CD4-positive, alpha-beta T cell treated with Interleukin-10 for 1 hour (primary cell): ENCODE measurements at places on chromosomes 5 and 9.

DNA sequence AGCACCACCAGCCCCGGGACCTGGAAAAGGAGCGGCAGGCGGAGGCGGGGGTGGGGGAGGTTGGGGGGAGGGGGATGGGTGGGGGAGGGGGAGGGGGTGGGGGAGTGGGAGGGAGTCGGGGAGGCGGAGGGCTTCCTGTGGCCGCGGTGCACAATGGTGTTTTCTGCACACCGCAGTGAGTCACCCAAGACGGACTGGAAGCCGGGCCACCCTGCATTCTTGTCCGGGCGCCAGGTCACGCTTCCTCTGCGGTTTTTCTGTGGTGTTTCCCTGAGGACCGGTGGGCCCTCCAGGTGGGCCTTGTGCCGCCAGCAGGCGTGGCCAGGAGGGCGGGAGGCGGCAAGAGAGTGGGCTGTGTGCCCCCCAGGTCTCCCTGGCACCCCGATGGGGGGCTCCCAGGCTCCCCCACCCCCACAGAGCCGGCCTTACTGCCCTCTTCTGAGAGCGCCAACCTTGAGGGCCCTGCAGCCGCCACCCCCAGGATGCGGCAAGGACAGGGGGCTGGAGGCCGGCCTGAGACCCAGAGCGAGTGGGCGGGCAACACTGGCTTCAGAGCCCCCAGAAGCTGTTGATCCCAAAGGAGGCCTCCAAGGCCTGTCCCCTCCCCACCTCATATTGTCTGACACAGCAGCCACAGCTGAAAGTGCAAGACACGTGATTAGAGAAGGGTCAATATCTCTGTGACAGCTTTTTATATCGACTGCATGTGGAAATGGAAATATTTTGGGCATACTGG lies 11.1 kb downstream of the EXD3 start:
- peak; percentile 41 for DNase-seq

- DNase-seq, result no peak
Observed at GRCh38 chr5:131067636-131068035, 97.4 kb downstream of the HINT1 start.

DNA sequence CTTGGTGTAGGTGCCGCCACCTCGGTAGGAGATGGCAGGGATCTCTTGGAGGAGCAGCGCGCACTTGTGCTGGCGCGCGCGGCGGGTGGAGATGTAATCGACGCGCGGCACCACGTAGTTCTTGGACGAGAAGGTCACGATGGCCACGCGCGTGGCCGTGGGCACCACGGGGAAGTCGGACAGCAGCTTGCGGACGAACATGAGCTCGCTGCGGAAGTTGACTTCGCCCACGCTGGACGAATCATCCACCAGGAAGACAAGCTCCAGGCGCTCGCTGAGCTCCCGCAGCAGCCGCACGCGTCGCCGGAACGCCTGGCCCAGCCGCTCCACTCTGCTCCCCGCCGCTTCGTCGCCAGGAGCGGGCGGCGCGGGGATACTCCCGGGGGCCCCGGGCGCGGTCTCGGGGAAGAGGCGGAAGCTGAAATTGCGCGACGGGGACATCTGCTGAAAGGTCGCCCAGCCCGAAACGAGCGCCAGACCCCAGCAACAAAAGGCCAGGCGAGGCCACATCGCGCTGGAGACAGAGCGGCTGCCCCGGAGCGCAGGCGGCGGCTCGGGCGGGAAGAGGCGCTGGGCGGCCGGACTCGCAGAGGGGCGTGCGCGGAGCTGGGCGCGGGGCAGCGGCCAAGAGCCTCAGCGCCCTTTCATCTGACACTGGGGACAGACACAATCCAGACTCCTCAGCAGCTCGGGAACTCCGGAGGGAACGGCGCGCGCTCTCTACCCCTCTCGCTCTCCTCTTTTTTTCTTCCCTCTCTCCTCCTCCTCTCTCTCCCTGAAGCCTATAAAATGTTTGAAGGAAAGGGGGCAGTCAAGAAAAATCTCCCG lies at the start of gene SVEP1:
Gene SVEP1, minus strand, starts transcription at position 708 of the 828 bp plus-strand sequence. Its CDS starts 198 bp downstream, at position 510.
- DNase-seq, result no peak

DNA sequence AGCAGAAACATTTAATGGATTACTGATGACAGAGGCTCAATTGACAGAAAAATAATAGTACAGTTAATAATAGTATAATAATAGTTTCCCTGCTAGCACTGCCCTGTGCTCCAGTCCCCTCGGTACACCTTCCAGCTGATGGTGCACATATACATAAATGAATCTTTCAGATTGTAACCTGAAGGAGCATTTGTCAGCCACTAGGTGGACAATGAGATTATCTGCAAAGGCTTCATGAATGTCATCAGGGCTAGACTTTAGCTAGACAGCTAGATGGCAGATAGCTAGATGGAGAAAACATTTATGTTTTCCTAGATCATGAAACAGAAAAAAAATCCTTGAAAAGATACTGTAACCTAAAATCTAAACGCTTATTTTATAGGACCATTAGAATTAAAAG lies 304.4 kb upstream of the SMC2 start:
- DNase-seq, result no peak

GRCh38 chr9:86652736-86653135 lies 294.6 kb downstream of the GAS1 start:
- no peak for DNase-seq

- DNase-seq, result no peak
Observed at GRCh38 chr5:154254896-154255295, 64.4 kb downstream of the GALNT10 start.

GRCh38 chr5:118552146-118552545 lies 436.2 kb downstream of the DTWD2 start:
- no peak for DNase-seq

GRCh38 chr5:81759632-81760005 lies 8.7 kb upstream of the SSBP2 start:
- no peak for DNase-seq

- DNase-seq, result no peak
Observed at GRCh38 chr9:132249123-132249522, 87.3 kb downstream of the NTNG2 start.

DNA sequence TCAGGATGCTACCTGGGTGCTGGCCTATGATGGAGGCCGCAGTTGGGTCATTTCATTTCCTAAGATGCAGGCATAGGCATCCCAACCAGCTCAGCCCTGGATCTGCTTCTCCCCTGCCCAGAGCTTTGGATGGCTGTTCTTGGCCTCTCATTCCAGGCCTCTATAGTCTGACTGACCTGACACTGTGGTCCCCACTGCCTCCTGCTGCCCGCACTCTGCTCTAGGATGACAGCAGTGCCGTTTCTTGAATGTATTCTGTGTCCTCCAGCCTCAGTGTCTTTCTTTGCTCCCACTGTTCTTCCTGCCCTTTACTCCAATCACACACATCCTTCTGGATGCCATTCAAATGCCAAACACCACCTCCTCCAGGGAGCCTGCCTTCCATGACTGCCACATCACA lies 235.7 kb downstream of the HSPA4 start:
- DNase-seq, result peak; percentile 40

- no peak for DNase-seq
Observed at GRCh38 chr5:119054101-119054500, 16.8 kb upstream of the DMXL1 start.

DNA sequence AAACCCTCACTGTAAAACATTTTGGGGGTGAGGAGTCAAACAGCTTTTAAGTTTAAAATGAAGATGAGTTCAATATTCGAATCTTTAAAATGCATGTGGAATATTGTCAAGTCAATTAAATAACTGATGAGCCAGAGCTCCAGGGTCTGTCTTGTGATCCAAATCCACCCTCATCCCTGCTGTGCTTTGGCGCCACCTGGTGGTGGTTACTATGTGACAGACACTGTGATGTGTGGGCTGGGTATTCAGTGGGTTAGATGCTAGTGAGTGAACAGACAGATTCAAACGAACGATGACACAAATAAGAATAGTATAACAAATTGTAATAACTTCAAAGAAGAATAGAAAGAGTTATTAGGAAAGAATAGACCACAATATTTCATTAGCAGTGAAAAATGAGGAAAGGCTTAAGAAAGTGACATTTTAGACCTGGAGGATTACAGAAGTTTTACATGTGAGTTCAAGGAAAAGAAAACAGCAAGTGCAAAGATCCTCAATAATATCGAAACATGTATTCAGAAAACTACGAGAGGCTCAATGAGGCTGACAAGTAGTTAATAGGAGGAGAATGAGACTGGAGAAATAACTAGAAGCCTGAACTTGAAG lies 51.4 kb upstream of the CHSY3 start:
- DNase-seq, result peak; percentile 53

DNA sequence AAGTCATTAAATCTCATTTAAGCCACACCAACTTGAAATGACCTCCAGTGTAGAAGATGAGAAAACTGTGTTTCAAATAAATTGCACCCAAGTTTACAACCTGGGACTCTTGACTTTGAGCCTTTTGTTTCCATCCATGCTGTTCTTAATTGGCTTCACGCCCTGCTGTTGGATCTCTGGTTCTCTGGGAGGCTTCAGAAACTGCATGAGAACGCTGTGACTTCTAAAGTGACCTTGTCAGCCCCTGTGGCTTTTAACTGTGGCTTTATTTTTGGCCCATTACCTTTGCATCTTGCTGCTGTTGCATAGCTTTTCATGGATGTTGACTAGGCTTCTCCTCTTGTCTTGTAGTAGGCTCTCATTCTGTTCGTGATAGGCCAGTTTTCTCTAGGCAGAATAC lies 29.3 kb downstream of the TNFAIP8 start:
- DNase-seq, result no peak

DNA sequence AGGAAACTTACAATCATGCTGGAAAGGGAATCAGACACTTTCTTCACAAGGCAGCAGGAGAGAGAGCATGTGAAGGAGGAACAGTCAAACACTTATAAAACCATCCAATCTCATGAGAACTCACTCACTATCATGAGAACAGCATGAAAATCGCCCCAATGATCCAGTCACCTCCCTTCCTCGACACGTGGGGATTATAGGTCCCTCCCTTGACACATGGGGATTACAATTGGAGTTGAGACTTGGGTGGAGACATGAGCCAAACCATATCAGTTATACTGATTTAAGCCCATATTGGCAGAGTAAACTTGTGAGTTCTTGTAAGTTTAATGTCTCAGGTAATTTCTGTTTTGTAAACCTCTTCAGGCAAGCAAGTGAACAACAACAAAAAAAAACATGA lies 70.8 kb downstream of the ERAP1 start:
- DNase-seq, result no peak

DNA sequence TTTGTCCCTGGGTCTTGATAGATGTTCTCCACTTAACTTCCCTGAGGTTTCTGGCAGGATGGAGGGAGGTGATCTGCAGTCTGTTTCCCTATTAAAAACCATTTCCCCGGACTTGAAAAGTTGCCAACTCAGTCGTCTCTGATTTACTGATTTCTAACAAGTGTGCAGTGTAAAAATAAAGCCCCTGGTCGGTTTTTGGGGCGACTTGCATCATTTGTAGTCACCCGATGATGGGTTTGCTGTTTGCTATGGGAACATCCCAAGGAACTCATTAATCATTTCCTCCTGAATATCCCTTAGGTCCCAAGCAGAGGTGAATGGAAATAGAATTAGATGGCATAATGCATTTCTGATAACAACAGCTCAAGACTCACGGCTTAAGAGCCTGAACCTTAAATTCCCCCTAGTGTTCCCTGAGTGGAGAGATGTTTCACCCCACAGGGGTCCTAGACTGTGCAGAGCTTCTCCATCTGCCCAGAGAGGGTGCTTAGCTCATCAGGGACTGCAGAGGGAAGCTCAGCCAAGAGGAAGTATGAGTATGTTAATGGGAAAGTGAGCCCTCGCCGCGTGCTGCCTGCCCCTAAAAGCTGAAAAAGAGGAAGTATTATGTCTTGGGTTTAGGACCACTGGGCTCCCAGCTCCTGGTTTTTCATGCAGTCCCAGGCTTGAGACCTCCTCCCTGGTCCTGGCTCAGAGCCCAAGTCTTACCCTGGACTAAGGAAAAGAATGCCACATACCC lies 115.1 kb upstream of the DAP start:
- no peak for DNase-seq

GRCh38 chr5:93705896-93706295 lies 35.5 kb downstream of the POU5F2 start:
- DNase-seq, result no peak

GRCh38 chr9:138046641-138047301 lies 169.2 kb downstream of the CACNA1B start:
- no peak for DNase-seq

DNA sequence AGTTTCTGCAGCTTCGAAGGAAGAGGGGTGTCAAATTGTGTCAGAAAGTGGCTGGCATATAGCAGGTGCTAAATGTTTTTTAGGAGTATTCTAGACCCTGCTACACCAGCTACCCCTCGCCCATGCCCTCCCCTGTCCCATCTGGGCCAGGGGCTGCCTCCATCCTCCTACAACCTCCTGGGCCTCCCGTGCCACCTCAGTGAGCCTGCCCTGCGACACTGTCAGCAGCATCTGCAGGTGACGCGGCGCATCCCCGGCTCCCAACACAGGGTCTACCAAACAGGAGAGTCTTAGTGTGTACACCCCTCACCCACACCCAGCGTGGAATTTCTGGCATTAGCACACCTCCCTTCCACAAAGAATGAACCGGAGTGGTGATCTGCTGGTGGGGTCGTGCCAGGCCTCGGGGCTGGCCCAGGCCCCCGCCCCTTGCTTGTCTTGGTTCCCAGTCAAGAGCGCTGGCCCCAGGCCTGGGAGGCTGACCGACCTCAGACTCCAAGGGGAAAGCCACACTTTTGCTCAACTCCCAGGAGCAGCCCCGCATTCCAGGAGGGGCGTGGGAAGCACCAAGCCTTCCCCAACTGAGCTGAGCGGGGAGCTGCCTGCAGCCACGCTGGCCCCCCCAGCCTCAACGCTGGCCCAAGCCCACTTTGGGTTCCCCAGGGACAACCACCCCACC lies 55.2 kb downstream of the NEURL1B start:
- no peak for DNase-seq
